ENCODE measurements at places on chromosomes 1 and 21.

GRCh38 chr1:4267381-4268261, 367.5 kb upstream of the C1orf174 start:
- no peak for DNase-seq

DNA sequence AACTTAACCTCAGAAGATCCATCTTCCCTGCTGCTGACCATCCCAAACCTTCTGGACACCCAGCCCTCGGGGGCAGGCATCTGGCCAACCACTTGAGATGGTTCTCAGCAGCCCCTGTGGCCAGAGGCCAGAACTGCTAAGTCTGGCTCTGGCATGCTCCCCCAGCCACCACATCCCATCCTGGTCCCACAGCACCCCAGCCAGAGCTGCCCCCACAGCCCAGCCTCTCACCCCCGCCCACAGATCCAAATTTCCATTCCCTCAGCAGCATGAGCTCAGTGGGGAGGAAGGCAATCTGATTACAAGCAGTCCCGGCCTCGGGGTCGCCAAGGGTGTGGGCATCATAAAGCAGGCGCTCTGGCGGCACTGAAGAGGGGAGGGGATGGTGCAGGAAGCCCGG, 45.6 kb downstream of the GLIS1 start:
- no peak for DNase-seq

DNA sequence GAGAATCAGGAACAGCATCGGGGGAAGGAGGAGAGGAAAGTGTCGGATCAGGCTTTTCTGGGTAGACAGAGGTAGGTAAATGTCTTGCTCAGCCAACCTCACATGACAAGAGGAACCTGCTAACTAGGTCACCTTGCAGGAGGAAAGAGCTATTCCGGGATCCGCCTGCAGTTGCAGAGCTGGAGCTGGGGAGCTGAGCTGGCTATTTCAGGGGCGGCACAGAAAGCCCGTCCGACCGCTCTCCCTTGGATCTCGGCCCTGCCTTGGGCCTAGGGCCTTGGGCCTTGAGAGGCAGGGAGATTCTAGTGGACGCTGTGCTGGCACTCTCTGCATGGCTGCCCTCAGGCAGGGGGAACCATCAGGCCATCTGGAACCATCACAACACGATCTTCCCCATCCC, 56.5 kb upstream of the CTPS1 start:
- DNase-seq, result peak; percentile 0

GRCh38 chr1:187646536-187647107, 817.9 kb downstream of the PLA2G4A start:
- DNase-seq, result no peak

- DNase-seq, result no peak
Measured at GRCh38 chr1:15948595-15949452, 27.1 kb downstream of the ZBTB17 start.

GRCh38 chr1:151713044-151713443, 3.6 kb downstream of the CELF3 start:
- DNase-seq, result no peak

- no peak for DNase-seq
Measured at GRCh38 chr1:45322486-45323040, 4.1 kb upstream of the HPDL start.

DNA sequence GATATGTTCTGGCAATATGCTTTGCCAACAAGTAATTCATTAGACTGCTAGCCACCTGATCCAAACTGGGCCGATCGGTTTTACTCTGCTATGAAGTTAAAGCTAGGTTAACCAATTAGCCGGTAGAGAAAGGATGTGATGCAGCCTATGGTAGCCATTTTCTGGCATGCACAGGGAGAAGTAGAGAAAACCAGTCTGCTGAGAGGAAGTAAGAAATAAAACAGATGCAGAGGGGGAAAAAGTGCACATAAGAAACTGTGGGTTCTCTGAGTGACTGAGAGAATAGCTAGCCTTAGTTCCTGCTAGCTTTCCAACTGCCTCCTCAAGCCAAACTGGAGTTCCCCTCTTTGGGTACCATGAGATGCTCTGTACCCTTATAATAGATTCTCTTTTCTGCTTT, 52.8 kb downstream of the ARID4B start:
- no peak for DNase-seq

DNA sequence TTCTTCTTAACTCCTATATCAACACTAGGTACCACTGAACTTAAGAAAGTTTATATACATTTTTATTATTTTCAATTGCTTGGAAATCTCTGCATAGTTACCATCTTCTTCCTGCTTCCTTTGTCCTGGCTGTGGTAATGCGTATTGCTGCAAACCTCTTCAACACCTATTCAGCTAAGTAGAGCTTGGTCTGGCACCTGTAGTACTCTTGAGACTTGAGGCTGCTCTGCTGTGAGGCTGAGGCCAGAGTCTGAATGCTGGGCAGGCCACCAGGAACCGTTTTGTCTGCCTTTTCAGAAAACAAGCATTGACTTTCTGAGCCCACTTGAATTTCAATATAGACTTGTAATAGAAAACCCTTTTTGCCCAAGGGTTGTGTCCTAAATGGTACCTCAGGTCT, 52.0 kb upstream of the RGS2 start:
- DNase-seq, result no peak

DNA sequence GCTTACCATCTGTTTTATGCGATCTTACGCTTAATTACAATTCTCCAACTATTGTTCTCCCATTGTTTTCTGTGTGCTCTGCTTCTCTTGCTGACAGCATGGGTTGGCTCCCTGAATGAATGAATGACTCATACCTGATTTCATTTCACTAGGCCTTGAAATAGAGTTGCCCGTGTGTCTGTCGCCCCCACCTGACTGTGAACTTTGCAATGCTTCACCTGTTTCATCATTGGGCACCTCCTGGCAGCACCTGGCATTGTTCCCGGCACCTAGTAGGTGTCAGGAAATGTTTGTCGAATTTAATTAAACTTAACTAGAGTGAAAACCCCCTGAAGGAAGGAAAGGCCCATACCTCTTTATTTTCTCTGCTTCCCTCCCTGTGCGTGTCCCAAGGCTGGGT, 120.5 kb upstream of the KLHDC7A start:
- DNase-seq, result no peak

DNA sequence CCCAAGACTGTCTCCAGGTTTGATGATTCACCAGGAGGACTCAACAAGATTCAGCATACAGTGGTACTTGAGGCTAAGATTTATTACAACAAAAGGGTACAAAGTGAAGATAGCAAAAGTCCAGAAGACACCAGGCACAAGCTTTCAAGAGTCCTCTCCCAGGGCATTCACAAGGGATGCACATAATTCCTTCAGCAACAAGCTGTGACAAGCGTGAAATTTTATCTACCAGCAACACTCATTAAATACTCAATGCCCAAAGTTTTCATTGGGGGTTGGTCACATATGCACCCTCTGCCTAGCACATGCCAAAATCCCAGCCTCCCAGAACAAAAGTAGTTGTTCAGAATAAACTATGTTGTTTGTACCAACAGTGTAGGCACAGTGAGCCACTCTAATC, 62.3 kb downstream of the PRKACB start:
- no peak for DNase-seq

- no peak for DNase-seq
Measured at GRCh38 chr1:195597891-195598290, 1010.3 kb downstream of the KCNT2 start.

DNA sequence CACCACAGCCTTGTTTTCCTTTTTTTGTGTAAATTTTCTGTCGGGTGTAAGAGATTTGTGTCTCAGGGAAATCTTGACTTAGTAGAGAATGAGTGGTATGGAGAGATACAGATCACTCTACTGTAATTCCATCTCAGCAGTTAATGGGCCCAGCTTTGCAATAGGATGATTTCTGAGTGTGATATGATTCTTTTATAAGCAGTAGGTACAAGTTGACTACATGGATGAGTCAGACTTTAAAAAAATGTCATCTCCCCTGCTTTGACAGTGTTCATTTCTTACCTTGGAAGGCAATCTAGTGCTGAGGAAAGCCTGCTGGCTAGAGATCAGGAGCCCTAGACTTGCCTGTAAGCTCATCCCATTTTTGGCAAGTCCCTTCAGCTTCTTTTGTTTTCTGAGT, 261.9 kb downstream of the RYR2 start:
- no peak for DNase-seq

DNA sequence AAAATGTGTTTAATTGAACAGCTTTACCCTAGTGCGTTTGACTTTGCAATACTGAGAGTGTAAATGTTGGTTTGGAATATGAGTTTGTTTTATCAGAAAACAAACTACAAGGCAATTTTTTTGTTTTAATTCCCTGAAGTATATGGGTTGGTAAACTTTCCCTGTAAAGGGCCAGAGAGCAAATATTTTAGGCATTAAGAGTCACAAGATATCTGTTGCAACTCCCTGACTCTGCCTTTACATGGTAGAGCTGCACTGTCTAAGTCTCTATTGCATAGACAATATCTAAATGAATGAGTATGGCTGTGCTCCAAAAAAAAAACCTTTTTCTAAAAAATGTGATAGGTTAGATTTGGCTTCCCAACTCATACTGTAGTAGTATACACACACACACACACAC, 115.1 kb upstream of the PBX1 start:
- no peak for DNase-seq

DNA sequence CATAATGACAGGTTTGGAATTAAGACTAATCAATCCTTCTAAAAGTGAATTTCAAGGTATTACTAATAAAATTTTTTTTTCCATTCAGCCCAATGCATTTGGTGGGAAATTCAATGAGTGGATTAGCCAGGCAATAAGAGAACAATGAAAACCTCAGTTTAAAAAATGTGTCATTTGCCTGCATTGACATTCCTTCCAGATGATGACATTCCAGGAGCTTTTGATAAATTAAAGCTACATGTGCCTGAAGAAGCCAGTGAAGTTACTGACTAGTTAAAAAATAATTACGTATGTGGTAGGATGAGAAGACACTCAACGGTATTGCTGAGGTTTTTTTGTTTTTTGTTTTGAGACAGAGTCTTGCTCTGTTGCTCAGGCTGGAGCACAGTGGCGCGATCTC, 37.9 kb upstream of the RC3H1 start:
- no peak for DNase-seq
